Neural crest cell (in vitro differentiated cells): ENCODE measurements at places on chromosomes 6 and 20.

- H3K4me1 ChIP-seq: no peaks in the 10 kb centered on the region
- H3K4me3 ChIP-seq: no peak overlapping the region
- no peak overlapping the region for H3K27ac ChIP-seq
- H3K27me3 ChIP-seq: no peaks in the 10 kb centered on the region
- no peak for DNase-seq
Measured at GRCh38 chr6:134358320-134358719, 40.4 kb upstream of the SGK1 start.

GRCh38 chr20:830011-830521 is 3.4 kb upstream of the FAM110A start:
- H3K27ac ChIP-seq: no peak overlapping the region
- no peak overlapping the region for H3K4me3 ChIP-seq
- H3K4me1 ChIP-seq: peaks cover 16% of the 10 kb centered on the region
- H3K27me3 ChIP-seq: no peaks in the 10 kb centered on the region
- DNase-seq: no peak
- H3K36me3 ChIP-seq: no peaks in the 10 kb centered on the region

DNA sequence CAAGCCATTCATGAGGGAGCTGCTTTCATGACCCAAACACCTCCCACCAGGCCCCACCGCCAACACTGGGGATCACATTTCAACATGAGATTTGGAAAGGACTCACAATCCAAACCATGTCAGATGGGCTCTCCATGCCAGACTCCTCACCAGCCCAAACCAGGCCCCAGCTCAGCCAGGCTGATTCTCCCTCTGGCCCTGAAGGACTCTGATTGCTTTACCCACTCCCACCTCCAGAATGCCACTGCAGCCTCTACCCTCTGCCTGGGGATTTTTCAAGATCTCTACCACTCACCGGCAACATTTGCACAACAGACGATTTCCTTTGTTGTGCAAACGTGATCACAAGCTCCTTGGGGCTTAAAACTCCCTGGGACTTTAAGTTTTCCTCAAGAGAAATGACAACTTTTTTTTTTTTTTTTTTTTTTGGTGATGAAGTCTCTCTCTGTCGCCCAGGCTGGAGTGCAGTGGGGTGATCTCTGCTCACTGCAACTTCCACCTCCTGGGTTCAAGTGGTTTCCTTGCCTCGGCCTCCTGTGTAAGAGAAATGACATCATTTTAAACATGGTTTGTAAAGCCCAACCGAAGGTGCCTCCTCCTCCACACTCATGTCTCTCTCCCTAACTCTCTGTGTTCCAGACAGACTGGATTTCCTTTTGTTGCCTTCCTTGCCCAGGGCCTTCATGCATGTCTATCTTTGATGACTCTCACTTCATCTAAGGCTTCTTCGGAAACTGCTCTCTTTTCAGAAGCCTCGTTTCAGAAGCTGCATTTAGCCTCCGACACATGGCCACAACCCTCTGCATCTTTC is 147.0 kb downstream of the CDH26 start:
- H3K4me1 ChIP-seq: peaks cover 14% of the 10 kb centered on the region
- H3K27ac ChIP-seq: peak overlapping the region; percentile 83
- no peak overlapping the region for H3K4me3 ChIP-seq
- H3K36me3 ChIP-seq: no peaks in the 10 kb centered on the region
- peaks cover 3% of the 10 kb centered on the region for H3K27me3 ChIP-seq

DNA sequence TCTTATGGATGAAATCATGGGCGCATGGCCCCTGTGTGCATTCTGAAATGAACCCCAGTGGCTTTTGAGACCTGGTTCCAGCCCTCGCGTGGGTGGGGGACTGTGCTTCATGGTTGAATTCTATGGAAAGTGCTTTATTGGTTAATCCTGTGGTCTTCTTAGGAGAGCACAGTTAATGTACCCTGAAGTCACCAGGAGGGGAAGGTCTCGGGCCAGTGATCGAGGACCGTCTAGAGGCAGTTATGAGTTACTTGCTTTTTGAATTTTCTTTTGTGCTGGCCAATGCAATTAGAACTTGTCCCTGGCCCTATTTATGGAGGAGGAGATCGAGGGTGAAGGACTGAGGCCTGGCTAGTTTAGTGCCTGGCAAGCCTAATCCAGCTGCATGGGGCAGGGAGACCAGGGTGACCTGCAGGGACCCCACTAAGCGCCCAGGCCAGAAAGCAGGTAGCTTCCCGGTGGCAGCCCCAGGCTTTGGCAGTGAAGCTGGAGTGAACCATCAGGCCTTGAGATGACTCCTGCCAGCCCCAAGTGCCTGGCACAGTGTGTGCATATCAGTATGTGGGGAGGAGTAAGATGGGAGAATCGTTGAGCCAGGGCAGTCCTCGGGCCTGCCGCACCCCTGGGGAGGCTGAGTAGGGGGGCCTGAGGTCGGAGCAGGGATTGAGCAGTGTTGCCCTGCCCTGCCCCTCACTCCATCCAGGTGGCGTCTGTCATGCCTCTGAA is 144.6 kb upstream of the RNF24 start:
- peak overlapping the region; percentile 54 for H3K27ac ChIP-seq
- DNase-seq: no peak
- peak overlapping the region; percentile 72 for H3K4me3 ChIP-seq
- no peaks in the 10 kb centered on the region for H3K36me3 ChIP-seq
- H3K4me1 ChIP-seq: peaks cover 55% of the 10 kb centered on the region

- H3K36me3 ChIP-seq: peaks cover 3% of the 10 kb centered on the region
- H3K4me3 ChIP-seq: no peak overlapping the region
- no peaks in the 10 kb centered on the region for H3K27me3 ChIP-seq
- no peak for DNase-seq
Measured at GRCh38 chr20:19958928-19959327, 58.2 kb upstream of the NAA20 start.

- DNase-seq: no peak
- peaks cover 47% of the 10 kb centered on the region for H3K4me1 ChIP-seq
- peaks cover 6% of the 10 kb centered on the region for H3K27me3 ChIP-seq
- H3K36me3 ChIP-seq: no peaks in the 10 kb centered on the region
Measured at GRCh38 chr6:15246217-15246665, 372 bp downstream of the JARID2 start.
